Stimulated activated CD8-positive, alpha-beta memory T cell treated with anti-CD3 and anti-CD28 coated beads, Interleukin-4, amount 100 ng/mL, for 4 hours (primary cell): ENCODE measurements at places on chromosomes 2 and 18.

DNA sequence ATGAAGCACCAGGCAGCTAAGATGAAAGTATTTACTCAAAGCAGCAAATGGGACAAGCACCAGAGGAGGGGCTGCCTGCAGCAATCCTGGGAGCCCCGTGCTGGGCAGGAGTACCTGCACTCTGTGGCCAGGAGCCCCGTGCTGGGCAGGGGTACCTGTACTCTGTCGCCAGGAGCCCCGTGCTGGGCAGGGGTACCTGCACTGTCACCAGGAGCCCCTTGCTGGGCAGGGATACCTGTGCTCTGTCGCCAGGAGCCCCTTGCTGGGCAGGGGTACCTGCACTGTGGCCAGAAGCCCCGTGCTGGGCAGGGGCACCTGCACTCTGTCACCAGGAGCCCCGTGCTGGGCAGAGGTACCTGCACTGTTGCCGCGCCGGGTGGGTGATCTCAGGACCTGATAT, 158.6 kb downstream of the MYT1L start:
- DNase-seq: no peak

GRCh38 chr2:214651451-214651850, 158.0 kb downstream of the BARD1 start:
- no peak for DNase-seq

- no peak for DNase-seq
Measured at GRCh38 chr18:45102863-45103262, 422.2 kb downstream of the SETBP1 start.

GRCh38 chr18:56475250-56475649, 163.1 kb downstream of the TXNL1 start:
- DNase-seq: no peak

- DNase-seq: no peak
Measured at GRCh38 chr2:189685540-189686229, 11.2 kb downstream of the ANKAR start.

- no peak for DNase-seq
Measured at GRCh38 chr2:195652911-195653310, 4.1 kb upstream of the SLC39A10 start.

- DNase-seq: no peak
Measured at GRCh38 chr18:79011300-79011870, 31.8 kb downstream of the SALL3 start.

- DNase-seq: no peak
Measured at GRCh38 chr2:16645775-16646559, 19.7 kb downstream of the CYRIA start.

DNA sequence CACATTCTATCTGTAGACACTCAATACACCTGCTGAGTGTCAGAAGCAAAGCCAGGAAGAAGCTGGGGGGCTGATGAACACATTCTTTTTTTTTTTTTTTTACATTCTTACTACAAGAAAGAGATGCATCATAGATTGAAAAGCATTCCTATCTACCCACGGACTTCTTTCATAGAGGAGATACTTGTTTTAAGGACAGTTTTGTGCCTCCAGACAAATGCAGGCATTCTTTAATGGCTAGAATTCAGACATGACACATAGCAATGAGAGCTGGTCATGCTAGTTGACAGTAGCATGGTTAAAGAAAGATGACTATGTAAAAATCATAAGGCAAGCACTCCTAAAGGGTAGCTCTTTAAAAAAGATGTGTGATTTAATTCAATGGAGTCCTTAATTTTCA, 110.2 kb downstream of the EPHA4 start:
- DNase-seq: no peak

DNA sequence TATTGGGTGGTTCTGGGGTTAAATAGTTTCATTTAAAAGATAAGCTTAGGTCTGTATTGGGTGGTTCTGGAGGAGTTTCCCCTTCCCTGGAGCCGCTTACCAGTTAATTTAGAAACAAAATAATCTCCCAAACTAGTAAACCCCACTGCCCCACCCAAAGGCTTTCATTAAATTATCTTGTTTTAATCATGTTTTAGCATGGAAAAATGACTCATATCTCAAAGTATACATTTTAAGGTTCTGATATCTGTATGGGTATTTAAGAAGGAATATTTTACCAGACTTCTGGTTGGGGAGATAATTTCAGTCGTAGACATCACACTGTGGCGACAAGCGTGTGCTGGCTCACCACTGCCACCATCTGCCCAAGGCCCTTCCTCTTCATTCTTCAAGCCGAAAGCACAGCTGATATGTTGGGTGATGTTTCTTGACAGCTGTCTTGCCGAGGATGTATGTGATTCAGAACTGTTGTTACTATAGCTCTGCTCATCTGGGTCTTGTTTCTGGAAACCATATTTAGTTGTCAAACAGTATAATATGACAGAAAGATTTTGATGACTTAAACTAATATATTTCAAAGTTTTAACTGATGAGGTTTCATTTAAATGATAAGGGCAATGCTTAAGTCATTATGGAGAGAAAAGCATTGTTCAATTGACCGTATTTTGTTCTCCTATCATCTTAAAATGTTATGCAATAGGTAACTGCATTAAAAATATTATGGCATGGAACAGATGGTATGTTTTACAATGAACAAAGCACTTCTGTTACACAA, 5.1 kb downstream of the FIGLA start:
- no peak for DNase-seq

GRCh38 chr2:85309699-85310321, 18.0 kb downstream of the TGOLN2 start:
- DNase-seq: no peak

- DNase-seq: no peak
Measured at GRCh38 chr2:194343167-194343566, 1313.9 kb upstream of the SLC39A10 start.

- DNase-seq: no peak
Measured at GRCh38 chr2:180707884-180708205, 272.6 kb upstream of the UBE2E3 start.

- no peak for DNase-seq
Measured at GRCh38 chr18:14961991-14962390, 214.0 kb downstream of the ANKRD30B start.

DNA sequence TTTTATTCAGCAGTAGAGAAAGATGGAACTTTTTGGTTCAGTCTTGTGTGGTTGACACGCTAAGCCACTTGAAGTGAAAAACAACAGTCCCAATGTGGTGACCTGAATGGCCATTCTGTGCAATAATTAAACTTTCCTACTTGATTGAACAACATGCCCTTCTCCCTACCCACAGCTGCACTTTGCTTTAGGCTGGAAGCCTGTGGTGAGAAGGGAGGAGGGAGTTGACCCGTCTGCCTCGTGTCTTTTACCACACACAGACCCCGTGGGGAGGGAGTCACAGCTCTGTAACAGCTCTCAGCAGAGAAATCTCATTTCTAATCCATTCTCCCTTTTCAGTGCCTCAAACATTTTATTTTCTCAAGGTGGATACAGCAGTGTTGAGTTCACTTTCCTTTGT, 138.2 kb upstream of the PKDCC start:
- DNase-seq: no peak

DNA sequence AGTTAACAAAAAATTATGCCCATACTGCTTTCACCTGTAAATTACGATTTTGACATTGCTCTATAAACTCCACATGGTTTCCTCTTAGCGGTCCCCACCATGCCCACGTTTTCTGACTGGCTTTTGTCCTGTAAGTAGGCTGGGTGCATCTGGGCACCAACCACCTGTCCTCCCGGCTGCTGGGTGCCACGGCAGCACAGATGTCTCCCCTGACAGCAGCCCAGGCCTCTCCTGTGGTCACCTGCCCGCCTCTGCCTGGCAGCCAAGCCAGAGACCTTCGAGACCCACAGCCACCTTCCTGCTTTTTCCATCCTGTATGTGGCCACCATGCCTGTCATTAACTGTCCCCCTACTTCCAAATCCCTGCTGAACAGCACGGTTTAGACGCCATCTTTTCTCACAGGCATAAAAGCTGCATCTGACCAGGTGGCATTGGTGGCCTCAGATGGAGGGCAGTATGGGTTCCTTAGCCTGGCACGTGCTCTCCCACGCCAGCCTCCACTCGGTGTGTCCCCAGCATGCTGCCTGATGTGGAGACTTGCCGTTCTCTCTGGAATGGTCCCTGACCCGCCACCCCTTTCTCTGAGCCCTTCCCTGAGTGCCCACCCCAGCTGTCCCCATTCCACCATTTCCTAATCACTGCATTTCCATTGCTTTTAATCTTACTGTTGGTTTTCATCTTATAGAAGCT, 18.9 kb downstream of the SNORC start:
- no peak for DNase-seq

- no peak for DNase-seq
Measured at GRCh38 chr18:54127759-54128378, 96.6 kb downstream of the MBD2 start.

- no peak for DNase-seq
Measured at GRCh38 chr2:194382221-194382620, 1274.8 kb upstream of the SLC39A10 start.

GRCh38 chr2:108535357-108535631, 1.0 kb downstream of the LIMS1 start:
- DNase-seq: no peak

DNA sequence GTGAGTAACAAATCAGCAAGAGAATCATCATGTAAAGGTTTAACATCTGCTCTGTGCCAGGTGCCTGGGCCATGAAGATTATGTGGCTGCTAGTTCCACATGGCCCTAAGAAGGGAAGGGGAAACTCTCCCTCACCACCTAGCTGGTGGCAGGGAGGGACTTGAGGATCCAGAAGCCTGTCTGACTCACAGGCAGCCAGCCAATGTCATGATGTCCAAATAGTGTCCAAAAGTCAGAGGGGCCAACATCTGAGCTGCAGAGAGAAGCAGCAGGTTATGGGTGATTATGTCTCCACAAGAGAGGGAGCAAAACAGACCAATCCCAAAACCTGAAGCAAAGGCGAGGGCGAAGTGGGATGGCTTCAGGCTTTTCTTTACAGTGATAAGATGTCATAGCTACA, 61.9 kb upstream of the SPP2 start:
- DNase-seq: no peak

DNA sequence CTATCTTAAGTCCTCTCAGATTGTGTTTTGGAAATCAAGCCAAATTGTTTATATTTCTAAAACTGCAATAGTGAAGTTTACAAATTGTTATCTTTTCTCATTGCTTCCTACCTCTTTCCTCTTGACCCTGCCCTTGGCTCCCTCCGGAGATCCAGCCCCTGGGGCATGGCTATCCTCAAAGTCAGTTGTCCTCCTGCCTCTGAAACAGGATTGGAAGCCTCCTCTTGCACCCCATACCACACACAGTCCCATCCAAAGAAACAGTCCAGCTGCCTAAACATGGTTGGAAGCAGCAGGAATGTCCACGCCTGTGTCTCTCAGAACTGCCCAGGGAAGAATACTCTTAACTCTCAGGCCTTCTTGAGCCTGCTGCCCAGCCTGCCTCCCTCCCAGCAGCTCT, 30.1 kb upstream of the COL6A3 start:
- no peak for DNase-seq

- DNase-seq: no peak
Measured at GRCh38 chr2:62492048-62492447, 13.9 kb downstream of the TMEM17 start.

- DNase-seq: no peak
Measured at GRCh38 chr2:133937669-133938068, 316.2 kb upstream of the MGAT5 start.

DNA sequence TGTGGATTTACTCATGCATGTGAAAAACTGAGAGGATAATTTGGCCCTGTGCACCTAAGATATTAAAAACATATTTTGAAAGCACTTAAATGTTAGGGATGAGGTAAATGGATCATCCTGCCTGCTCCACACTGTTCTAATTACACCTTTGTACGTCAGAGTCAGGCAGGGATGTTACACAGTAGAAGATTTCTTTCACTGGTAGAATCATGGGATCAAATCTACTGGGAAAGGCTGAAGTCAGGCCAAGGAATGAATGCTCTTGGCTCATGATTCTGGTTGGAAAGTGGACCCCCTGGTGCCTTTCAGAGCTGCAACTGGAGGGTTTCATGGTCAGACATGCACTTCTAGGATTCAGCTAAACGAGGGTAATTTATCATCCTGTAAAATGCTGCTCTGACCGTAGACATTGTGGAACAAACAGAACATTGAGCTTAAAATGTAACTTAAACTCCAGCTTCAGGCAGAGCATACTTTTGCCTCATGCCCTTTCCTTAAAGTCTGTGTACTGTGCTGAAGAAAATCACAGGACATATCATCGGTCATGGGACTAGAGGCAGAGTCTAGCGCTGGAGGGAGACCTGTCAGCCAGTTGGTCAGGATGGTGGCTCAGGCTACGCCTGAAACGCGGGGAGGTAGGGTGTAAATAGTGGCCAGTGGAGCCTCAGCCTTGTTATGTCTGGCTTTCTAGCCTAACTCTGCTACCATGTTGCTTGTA, 4.9 kb downstream of the KCNE4 start:
- no peak for DNase-seq

DNA sequence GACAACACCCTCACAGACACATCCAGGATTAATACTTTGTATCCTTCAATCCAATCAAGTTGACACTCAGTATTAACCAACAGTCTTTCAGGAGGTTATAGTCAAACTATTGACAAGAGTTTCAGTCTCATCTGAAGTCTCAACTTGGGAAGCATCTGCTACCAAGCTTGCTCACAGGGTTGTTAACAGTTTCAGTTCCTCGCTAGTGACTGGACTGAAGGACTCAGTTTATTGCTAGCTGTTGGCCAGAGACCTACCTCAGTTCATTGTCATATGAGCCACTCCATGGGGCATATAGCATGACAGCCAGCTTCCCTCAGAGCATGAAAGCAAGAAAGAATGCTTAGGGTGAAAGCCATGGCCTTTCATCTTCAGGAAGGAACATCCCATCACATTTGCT, 228.6 kb downstream of the EPHA4 start:
- no peak for DNase-seq

DNA sequence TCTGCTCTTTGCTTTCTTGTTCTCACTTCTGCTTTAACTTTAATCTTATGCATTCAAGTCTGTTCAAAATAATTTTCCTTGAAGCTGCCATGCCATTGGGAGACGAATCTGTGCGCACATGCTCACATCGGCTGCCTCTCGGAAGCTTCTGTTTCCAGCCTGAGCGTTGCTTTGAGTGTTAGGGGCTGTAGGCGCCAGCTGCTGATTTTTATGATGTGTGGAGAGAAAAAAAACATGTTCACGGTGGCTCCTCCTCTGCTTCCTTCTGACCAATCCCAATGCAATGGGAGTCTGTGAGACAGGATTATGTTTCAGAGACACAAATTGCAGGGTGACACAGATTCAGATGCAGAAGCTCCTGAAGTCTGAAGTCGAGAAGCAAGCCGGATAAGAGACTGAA, at the start of gene MC4R:
MC4R (minus strand) TSS at position 180 of the 400 bp plus-strand sequence. CDS start 426 bp downstream, outside the sequence.
- DNase-seq: no peak
